ENCODE measurements at places on chromosomes 7 and 10.

- DNase-seq = no peak
Observed at GRCh38 chr10:89427629-89428028, 13.3 kb downstream of the IFIT5 start.

DNA sequence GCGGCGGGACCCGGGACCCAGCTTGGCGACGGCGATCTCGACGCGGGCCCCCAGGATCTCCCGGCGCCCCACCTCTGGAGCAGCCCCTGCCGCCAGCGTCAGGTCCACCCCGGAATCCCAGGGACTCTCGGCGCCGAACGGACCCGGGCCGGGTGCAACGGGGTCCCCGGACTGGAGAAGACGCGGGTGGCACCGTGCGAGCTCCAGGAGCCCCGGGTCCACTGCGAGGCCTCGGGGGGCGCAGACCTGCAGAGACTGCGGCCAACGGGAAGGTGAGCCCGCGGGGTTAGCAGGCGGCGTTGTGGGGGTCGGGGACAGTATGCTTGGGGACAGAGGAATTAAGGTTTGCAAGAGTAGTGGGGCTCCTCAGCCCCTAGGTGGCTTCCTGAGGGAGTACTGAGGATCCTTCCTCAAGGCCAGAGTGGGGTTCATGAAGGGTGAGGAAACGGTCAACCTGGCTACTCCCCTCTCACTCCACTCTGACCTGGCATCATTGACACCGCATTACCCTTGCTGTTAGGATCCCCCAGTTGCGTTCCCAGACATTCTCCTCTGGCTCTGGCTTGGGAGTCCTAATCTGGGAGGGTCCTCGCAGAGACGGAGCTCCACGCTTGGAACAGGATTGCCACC is 353 bp downstream of the EPHB6 start:
- DNase-seq = no peak

GRCh38 chr7:39709029-39709428 is 85.7 kb downstream of the RALA start:
- no peak for DNase-seq

DNA sequence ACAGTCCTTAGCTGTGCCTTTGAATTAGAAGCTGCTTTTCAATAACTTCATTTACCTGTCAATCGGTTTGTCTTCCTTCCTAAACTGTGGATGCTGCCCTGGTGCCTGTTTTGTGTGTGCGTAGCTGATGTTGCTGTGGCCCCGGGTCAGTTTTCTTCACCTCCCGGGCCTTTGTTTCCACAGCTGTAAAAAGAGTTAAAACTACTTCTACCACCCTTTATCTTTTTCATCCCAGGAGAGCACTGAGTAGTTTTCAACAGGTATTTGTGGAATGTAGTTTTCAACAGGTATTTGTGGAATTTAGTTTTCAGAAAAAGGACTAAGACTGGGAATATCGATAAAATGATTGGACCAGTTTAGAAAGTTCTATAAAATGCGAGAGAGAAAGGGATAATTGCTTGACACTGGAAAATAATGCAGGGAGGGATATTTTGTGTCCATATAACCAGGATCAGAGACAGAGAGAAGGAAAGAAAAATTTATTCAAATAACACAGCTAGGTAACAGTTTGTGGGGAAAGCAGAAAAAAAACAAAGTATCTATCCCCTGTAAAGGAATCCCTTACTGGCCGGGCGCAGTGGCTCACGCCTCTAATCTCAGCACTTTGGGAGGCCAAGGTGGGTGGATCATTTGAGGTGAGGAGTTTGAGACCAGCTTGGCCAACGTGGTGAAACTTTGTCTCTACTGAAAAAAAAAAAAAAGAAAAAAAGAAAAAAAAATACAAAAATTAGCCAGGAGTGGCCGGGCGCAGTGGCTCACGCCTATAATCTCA is 15.9 kb upstream of the IGF2BP3 start:
- DNase-seq = no peak

GRCh38 chr10:86303626-86304025 is 63.0 kb downstream of the GRID1 start:
- DNase-seq = no peak

GRCh38 chr7:132876576-132876975 is 205.3 kb downstream of the CHCHD3 start:
- no peak for DNase-seq

- no peak for DNase-seq
Observed at GRCh38 chr10:131570716-131571307, 259.3 kb upstream of the TCERG1L start.

DNA sequence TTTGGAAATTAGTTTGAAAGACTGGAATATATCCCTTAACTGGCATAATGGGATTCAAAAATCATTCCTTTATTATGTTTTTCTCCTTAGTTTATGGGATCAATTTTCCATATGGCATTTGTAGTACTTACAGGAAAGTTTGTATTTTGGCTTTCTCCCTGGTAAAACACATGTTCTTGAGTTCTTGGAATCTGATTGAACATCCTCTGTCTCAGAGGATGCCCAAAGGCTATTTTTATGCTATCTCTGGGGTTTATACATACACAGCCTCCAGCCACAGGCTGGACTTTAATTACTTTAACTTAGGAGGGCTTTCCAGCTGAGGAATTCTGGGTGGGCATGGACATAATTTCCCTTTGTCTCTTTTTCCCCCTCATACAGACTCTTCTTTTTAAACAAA is 236.4 kb downstream of the HGF start:
- DNase-seq = no peak

- no peak for DNase-seq
Observed at GRCh38 chr7:20200361-20200760, 16.8 kb downstream of the MACC1 start.

GRCh38 chr10:6721964-6722615 is 142.0 kb upstream of the PRKCQ start:
- no peak for DNase-seq

- no peak for DNase-seq
Observed at GRCh38 chr7:77537136-77537777, at the start of gene PTPN12. Gene PTPN12, plus strand, starts transcription at chr7:77537295. Its CDS starts 252 bp downstream, at chr7:77537547.

GRCh38 chr7:25578991-25579777 is 350.9 kb upstream of the NPVF start:
- no peak for DNase-seq

DNA sequence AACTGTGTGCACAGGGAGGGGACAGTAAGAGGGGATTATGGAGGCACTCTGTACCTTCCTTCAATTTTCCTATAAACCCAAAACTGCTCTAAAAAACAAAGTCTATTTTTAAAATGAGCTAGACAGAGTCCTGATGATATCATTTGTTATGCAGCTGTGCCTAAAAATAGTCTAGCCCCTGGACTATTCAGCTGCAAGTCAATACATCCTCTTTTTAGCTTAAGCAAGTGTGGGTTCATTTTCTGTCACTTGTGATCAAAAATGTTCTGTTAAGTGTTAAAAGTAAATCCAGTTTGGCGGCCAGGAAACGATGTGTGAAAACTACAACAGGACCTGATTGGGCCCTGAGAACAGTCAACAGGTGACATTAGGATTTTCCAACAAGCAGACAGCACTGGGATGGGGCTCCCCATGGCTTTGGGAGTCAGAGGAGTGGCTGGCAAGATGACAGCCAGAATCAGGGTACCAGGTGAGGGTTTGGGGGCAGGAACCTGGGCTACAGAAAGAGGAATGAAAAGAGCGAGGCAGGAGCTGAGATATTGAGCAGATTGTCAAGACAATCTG is 33.9 kb downstream of the FAM107B start:
- DNase-seq = peak; percentile 20

GRCh38 chr10:128086003-128086863 is 40.0 kb downstream of the MKI67 start:
- DNase-seq = no peak

- no peak for DNase-seq
Observed at GRCh38 chr7:17991866-17992648, 35.6 kb downstream of the PRPS1L1 start.

DNA sequence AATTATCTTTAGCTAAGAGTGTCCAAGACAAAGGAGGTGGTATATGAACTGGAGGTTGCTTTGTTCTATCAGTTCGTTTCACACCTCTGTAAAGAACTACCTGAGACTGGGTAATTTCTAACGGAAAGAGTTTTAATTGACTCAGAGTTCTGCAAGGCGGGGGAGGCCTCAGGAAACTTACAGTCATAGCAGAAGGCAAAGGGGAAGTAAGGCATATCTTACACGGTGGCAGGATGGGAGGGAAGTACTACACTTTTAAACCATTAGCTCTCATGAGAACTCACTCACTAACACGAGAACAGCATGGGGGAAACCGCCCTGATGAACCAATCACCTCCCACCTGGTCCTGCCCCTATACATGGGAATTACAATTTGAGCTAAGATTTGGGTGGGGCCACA is 1202.3 kb upstream of the LRRTM3 start:
- no peak for DNase-seq

GRCh38 chr7:54544527-54545240 is 2.5 kb downstream of the VSTM2A start:
- DNase-seq = no peak

DNA sequence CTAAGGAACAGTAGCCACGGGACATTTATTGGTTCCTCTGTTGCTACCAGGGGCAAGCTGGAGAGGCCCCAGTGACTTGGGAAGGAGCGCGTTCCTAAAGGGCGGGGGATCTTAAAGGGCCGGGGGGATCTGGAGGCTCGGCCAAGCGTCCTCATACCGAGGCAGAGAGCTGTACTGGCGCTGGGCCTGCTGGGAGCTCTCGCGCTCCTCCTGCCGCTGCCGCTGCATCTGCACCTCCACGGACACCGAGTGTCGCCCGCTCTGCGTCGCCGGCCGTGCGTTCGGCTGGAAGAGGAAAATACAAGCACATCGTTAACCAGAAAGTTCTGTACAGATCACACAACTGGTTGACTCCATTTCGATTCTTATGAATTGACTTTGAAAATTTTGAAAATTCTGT is 695.6 kb downstream of the PARD3 start:
- DNase-seq = no peak

DNA sequence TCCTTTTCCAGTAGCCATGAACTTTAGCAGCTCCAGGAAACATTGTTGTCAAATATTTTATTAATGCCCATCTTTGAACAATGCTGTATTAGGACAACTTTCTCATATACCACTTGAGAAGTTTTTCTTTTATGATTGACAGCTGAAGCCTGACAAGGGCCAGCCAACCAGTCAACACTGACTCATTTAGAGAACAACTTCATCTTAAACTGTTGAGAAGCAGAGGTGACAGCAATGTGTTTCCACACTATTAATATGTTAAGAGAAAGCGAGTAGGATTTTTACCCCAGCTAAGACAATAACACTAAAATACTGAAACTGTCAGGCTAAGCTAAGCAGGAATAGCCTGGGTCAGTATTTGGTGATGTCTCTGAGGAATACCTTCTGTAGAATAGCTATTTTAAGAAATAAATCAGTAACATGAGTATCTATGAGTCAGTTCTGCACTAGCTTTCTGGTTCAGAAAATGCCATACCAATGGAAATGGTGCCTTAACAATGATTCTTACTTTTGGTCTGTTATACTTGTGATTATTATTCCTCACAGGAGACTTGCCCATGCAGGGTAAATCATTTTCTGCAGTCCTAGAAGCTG is 168.8 kb upstream of the POT1 start:
- no peak for DNase-seq

- peak; percentile 46 for DNase-seq
Observed at GRCh38 chr10:45354261-45354660, 19.8 kb upstream of the ALOX5 start.

GRCh38 chr10:120607710-120608703 is 151.0 kb downstream of the PLPP4 start:
- DNase-seq = no peak

GRCh38 chr7:140029072-140029471 is 33.7 kb downstream of the PARP12 start:
- DNase-seq = no peak

DNA sequence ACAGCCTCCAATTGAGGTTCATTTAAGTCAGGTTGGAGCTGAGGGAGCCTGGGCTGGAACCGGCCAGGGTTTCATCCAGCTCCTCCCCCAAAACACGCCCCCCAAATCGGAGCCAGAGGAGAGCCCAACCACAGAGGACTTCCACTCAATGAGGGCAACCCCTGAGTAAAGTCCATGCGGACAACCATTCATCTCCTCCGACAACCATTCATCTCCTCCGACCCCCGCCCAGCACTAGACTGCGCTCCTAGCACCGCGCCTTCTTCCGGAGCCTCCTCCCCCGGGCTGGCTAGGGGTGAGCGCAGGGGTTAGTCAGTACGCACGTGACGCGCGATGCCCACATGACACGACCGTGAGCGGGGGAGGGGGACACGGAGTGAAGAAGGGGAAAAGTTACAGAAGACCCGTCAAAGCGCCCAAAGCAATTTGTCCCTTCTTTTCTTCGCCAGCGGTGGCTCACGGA is 1.4 kb downstream of the MAGI2 start:
- DNase-seq = no peak

- DNase-seq = no peak
Observed at GRCh38 chr7:106070201-106070551, 41.9 kb downstream of the SYPL1 start.

DNA sequence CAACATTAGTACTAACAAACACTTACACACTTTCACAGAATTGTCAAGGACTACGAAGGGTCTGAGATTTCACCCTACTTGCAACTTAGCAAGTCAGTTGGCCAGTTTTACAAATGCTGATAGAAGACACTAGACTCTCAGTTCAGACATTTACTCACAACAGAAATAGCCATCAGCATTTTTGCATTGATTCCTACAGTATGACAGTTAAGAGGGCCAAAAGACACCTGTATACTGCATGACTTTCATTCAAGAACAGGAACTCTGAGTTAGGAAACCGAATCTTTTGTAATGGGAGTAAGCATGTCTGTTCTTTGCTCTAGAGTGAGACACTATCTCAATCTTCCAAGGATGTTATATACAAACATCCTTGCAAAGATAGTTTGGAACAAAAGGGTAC is 40.9 kb downstream of the FAM204A start:
- no peak for DNase-seq

DNA sequence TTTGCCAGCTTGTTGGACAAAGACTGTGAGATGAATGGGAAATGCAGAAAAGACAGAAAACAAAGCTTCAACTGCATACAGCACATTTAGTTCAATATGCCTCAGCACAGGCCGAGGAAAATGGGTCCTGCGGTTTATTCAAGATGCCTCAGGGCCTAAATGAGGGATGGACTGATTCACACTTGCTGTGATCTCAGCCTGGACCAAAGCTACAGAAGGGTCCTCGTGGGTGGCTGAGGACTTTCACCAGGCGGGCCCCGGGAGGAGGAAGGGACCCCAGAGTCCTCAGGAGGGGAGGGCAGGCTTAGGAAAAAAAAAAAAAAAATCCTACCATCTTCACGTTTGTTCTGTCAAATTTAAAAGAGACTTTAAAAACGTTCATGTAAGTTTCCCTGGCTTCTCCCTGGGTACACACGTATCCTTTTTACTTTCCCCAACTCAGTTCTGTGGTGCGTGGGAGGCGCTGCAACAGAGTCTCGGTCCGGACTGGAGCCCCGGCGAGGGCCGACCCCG is 624 bp upstream of the ZNF783 start:
- no peak for DNase-seq

GRCh38 chr10:126059076-126059826 is 162.9 kb downstream of the FANK1 start:
- DNase-seq = no peak

DNA sequence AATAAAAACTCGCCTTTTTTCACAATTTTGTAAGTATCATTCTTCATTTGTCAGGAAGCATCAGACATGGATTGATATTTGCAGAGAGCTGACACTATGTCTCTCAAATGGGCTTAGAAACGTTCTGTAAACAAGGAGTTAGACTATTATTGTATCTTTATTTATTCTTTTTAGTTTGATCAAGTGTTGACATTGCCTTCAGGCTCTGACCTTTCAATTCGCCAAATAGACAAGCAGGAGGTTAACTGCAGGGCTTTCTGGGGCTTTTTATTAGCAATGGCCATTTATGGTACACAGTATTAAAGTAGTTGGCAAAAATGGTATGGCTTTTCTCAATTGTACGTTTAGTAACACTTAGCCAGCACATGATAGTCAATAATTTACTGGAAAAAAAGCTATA is 221.7 kb downstream of the ZWINT start:
- DNase-seq = no peak

- DNase-seq = no peak
Observed at GRCh38 chr7:24831240-24831639, 74.0 kb upstream of the GSDME start.

All from CD4-positive, alpha-beta T cell treated with Interleukin-1 beta for 1 hour (primary cell).